ENCODE measurements at places on chromosomes 4 and X.
A peak's percentile ranks its signal among the peaks of the same experiment; 100 is the strongest.

GRCh38 chr4:118969359-118969758 is 80.7 kb downstream of the SYNPO2 start:
- peak; percentile 77 for DNase-seq

- no peak for DNase-seq
Measured at GRCh38 chr4:113776679-113777078, 15.1 kb upstream of the CAMK2D start.

DNA sequence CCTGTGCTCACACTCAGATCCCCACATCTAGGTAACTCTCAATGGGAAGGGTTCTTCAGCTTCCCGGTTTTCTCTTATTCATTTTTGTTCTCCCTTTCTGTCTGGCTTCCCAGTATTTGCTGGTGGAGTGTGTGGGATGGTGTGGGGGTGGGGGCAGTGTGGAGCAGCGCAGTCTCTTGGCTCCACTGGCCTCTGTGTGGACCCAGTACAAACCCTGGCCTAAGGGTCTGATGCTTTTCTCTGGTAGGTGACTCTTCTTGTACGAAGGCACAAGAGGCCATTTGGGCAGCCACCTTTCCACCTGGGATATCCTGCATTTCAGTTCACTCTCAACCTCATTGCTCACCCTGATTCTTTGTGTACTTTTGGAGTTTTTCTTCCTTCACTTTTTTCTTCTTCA is 71.3 kb downstream of the NBDY start:
- DNase-seq: no peak

- no peak for DNase-seq
Measured at GRCh38 chr4:130025701-130026100, 929.7 kb downstream of the C4orf33 start.

GRCh38 chr4:53273726-53274125 is 92.1 kb downstream of the SCFD2 start:
- peak; percentile 75 for DNase-seq

DNA sequence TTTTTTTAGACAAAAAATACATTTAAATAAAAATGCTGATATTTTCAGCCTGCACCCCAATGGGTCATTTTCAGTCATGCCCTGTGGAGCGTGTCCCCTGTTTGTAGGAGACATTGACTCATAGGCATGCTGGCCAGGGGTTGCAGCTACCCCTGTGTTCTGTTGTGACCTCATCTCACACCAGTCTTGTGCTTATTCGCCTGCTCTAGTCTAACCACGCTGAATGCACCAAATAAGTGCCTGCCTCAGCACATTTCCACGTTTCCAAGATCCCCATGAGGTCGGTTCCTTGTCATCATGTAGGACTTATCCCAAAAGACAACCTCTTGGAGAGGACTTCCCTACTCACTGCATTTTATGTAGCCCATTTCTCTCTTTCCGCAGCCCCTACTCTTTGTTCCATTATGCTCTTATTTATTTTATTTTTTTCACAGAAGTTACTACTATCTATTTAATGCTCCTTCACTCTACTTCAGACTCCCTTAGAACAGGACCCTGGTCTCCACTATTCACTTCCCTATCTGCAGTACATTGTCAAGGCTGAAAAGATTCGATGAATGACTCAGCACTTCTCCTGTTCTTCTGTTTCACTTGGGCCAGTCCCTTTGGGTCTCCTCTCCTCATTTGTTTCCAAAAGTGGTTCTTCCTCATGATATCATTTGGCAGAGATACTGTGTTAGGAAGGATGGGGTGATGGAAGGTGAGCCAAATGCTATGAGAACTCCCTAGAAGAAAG is 109.7 kb downstream of the MSL3 start:
- DNase-seq: no peak

GRCh38 chrX:16603822-16604221 is 46.1 kb upstream of the S100G start:
- peak; percentile 12 for DNase-seq

DNA sequence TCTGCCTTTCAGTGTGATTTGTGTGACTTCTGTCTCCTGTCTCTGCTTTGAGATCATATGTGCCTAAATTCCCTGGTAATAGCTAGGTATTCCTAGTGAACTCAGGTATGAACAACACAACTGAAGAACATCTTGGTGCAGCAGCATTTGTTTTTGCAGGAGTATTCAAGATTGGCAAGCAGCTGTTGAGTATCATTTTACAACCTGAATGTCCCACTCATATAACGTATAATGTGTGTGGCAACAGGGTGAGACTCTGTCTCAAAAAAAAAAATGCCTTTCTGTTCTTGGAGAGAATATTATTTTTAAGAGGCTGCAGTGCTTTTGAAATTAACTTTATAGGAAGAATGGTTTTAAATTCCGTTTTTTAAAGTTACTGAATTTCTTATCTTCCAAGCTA is 7.7 kb downstream of the LSM6 start:
- no peak for DNase-seq

DNA sequence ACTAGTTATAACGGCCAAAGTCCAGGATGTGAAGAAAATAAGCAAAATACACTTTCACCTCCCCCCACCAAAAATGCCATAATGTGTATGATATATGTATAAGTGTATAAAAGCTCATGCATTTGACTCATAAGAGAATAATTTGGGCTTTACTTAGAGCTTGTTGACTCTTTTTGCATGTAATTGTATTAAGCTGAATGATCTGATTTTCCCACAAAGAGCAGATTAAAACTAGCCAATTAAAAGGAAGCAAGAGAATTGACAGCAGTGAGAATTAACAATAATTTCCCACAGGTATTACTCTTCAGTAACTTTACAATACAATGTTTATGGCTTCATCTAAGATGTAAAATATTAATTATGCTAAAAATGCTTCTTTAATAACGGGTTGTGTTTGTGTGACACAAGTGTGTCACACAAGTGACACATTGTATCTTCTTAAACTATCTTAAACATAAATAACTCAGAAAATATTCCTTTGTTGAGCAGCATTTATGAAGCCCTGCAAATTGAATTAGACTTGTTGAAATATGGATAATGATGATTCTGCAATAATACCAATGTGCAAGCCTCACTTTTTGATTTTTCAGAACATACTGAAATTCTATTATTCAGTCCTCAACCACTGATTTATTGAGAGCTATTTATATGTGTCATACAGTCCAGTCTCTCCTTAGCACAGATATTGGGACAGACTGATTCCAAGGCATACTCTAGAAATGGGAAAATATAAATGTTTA is 134.5 kb downstream of the SLIT2 start:
- no peak for DNase-seq

- DNase-seq: no peak
Measured at GRCh38 chr4:7978489-7978888, 38.8 kb upstream of the AFAP1 start.

DNA sequence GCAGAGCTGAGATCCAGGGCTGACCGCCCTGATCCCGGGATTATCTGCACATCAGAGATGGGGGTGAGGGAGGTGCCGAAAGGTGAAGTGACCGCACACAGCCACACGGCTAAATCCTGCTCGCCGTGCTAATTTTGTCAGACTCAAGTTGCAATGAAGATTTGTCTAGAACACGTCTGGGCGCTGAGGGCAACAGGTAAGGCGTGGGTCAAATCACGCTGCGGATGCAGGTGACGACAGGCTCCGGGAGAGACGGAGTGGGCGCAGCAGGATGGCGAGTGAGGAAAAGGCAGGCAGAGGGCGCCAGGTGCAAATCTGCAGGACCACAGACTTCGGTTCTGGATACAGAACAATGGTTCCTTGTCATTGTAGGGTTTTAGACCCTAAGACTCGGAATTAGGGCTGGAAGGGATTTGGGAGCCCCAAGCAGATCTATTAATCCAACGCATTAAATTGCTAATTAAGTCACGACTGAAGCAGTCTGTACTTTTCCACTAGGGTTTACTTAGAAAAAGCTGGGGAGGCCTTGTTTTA is 1.9 kb upstream of the TBC1D14 start:
- DNase-seq: no peak

DNA sequence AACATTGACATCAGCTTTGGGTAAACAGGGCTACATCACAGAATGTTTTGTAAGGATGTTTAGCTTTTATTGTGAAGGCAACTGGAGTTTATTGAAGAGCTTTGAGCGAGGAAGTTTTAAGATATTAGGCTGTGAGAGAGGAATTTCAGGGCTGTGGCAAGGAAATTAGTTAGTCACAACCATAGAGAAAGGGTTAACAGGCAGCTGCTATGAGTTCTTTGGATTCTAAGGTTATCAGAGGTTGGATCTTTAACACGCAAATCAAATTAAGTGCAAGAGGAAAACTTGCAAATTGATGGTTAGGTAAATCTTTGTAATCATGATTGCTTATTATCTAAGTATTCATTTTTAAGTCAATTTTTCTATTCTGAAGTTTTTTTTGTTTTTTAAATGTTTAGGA is 156.0 kb downstream of the UGT8 start:
- DNase-seq: no peak

DNA sequence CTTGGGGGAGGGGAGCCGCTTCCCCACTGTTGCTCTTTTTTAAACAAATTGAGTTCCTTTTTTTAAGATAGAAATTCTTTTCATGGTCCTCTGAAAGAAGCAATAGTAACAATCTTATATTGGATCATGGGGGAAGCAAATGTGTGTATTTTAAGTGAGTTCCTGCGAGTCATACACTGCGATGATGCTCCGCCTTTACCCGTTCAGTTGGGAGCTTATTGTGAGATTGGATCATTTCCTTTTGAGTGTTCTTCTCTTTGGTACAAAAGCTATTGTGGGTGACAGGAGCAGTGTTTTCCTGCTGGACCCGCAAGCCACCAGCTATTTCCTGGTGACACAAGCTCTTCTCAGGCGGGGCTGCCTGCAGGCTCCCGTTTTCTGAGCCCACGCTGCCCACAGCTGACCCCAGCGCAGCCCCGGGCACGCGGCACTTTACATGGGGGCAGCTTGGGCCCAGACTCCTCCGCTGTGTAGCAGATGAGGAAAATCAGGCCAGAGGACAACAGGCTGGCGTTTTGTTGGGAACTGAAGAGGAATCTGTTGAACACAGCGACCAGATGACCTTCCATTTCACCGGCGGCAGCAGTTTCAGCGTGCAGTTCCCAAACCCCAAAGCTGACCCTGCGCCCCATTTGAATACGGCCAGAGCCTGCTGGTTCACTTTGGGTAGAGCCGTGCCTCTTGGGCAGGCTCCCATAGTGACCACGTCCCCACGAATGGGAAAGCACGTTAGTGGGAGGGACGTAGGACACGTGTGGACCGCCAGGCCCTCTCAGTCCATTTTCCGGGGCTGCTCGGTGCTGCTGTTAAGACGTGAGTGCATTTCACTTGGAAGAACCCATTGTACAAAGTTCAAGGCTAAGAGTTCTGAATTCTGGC is 12.2 kb downstream of the TADA2B start:
- DNase-seq: peak; percentile 34

- DNase-seq: peak; percentile 79
Measured at GRCh38 chrX:49165901-49166881, 3.6 kb downstream of the MAGIX start.

- no peak for DNase-seq
Measured at GRCh38 chr4:147398556-147398955, 82.3 kb upstream of the EDNRA start.

DNA sequence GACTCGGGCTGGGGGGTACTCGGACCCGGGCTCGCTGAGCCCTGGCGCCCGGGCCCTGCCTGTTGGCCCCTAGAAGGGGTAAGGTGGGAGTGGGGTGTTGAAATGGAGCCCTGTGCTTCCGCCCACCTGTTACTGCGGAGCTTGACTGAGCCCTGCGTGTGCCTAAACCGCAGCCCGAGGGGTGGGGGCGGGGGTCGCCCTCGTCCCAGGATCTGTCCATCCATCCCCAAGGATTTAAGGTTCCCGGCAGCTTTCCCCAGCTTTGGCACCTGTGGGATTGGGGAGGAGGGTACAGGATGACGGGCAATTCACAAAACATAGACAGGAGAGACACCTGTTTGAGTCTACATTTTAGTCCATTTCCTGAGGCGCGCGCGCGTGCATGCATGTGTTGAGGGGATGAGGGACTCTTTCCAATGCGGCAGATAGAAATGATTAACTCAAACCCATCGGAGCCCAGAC is 779 bp downstream of the GABRQ start:
- DNase-seq: no peak

DNA sequence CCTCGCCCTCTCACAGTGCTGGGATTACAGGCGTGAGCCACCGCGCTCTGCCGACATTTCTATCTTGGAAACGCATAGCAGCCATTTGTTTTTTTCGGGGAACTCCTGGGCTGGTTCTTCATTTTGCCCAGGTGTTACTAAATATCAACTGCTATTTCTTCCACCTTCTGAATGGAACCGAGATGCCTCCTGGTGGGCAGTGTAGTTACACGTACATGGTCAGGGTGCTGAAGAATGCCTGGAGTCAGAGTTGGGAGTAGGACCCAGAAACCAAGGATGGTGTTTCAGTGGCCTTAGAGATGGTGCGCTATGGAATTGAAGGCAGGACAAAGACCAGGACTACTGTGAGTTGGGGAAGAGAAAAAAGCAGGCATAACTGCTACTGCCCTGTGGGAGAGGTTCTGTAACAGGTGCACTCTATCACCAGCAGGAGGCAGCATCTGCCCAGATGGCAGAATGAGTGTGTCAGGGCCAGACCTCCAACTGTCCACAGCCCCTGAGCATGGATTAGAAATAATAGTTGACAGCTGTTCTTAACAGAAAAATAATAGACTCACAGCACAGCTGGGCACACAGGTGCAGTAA is 81.7 kb downstream of the ZC4H2 start:
- DNase-seq: peak; percentile 8

- no peak for DNase-seq
Measured at GRCh38 chr4:140603286-140603685, 34.5 kb upstream of the UCP1 start.

GRCh38 chr4:101309925-101310324 is 37.4 kb downstream of the PPP3CA start:
- DNase-seq: no peak

DNA sequence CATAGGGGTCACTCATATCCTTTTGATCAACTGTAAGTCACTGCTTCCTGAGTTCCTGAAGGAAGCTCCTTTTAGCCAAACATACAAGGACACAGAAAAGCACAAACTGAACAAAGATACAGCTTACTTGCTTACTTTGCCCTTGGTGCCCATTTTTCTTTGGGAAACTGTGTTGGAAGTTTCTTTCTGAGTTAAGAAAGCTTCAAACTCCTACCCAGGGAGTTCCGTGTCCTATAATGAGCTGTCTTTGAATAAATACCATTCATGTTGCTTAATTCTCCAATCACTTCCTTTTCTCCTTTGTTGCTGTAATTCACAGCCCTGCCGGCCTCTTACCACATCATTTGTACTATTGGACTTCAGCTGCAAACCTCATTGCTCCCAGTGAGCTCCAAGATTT is at the start of gene ADH4:
Gene ADH4, minus strand, starts transcription at position 228 of the 400 bp plus-strand sequence. Its CDS starts 75 bp downstream, at position 153.
- no peak for DNase-seq

DNA sequence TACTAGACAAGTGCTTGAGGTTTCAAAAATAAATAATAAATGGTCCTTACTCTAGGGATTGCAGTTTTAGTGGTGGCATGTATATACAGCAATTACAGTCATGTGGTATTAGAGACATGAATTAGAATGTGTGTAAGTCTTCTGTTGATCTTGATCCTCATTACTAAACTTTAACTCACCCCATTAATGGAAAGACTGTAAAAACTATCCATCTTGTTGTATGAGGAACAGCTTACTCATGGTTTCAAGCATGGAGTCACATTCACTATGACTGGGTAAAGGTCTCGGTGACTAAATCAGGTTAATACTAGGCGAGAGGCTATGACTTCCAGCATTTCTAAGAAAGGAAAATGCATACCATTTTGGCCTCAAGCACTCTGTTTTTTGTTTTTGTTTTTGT is 107.0 kb upstream of the HPGD start:
- no peak for DNase-seq

- DNase-seq: no peak
Measured at GRCh38 chr4:8086783-8087445, 71.7 kb downstream of the ABLIM2 start.
